ENCODE measurements at places on chromosomes 5 and 9. TPM values are rescaled to one million over a fixed set of nuclear protein-coding genes. Genes with fewer than 3 reads are reported as not detected.

- DNase-seq, result no peak
These were observed 70.8 kb upstream of the PRRC1 start for GRCh38 chr5:127446626-127447025.

OBP2B gene
- not detected for total RNA-seq

DNA sequence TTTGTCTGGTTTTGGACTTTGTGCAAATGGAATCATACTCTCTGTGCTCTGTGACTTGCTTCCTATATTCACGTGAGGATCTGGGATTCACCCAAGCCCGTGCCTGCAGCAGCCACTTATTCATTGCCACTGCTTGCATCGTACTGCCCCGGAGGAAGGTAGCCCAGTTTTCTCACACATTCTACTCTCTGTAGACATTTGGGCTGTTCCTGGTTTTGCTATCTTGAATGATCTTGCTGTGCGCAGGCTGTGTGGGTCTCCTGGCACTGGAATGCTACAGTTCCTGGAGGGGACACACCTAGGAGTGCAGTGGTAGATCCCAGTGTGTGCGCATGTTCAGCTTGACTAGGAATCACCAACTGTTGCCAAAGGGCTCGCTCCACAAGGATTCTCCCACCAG lies 99.2 kb upstream of the BOD1 start:
- no peak for DNase-seq

- DNase-seq, result no peak
These were observed 1565.0 kb upstream of the WWC1 start for GRCh38 chr5:166726406-166726805.

DNA sequence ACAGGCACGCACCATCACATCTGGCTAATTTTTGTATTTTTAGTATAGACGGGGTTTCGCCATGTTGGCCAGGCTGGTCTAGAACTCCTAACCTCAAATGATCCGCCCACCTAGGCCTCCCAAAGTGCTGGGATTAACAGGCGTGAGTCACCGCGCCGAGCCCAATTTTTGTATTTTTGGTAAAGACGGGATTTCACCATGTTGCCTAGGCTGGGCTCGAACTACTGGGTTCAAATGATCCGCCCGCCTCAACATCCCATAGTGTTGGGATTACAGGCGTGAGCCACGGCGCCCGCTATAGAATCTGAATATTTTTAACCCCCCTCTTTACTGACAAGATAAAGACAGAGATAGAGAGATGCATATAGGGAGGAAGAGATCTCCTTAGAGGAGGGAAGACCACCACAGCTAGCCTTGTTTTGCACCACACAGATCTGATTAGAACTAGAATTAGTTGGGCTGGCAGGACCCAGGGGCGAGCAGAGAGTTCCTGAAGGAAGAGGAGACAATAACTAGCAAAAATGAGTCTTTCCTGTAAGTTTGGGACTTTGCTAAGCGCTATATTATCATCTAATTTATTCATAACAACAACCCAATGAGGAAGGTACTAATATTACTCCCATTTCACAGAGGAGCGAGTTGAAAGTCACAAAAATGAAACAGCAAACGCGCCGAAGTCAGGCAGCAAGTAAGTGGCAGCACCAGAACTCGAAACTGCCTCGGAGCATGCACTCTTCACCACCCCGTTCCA lies 1.5 kb upstream of the ANKHD1 start:
- DNase-seq, result no peak

AK3 gene
- total RNA-seq, result 39.2 TPM

DNA sequence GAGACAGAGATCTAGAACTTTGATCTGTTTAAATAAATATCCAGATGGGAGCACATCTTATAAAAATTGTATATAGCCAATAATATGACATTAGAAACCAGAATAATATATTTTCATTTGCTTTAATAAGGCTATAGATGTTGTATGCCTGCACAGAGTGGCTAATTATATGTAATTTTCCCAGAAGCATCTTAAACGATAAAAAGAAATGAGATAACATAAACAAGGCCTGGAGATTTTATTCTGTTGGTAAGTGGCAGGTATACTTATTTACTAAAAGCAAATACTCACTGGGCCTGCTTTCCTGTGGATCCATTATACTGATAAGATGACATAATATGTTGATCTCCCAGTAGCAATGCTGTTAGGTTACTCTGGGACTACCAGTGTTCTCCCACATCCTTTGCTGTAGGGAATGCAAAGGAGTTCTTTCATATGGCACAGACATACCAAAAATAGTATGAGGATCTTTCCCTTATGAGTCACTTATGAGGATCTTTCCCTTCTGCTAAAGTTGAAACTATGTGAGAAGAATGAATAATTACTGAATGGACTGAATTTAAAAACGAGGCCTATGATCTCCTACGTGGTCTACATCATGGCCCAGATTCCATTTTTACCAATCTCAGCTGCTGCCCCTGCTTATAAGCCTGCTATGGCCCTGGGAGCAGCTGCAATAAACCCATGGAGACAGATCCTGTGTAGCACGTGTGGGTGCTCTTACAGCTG lies 112.1 kb downstream of the NUDT12 start:
- DNase-seq, result peak; percentile 38

PPP2R2B gene
- total RNA-seq, result 5.1 TPM

- DNase-seq, result no peak
These were observed 49.9 kb upstream of the ERBIN start for GRCh38 chr5:65876496-65876895.
